NCI-H1417 treated with DMSO at 0.1 percent for 48 hours (cell line): ENCODE measurements at places on chromosomes 16 and 17.

GRCh38 chr17:61221597-61222471, 177.8 kb upstream of the TBX2 start:
- DNase-seq, result no peak

- DNase-seq, result no peak
Measured at GRCh38 chr17:16027708-16028584, 28.3 kb downstream of the TTC19 start.

DNA sequence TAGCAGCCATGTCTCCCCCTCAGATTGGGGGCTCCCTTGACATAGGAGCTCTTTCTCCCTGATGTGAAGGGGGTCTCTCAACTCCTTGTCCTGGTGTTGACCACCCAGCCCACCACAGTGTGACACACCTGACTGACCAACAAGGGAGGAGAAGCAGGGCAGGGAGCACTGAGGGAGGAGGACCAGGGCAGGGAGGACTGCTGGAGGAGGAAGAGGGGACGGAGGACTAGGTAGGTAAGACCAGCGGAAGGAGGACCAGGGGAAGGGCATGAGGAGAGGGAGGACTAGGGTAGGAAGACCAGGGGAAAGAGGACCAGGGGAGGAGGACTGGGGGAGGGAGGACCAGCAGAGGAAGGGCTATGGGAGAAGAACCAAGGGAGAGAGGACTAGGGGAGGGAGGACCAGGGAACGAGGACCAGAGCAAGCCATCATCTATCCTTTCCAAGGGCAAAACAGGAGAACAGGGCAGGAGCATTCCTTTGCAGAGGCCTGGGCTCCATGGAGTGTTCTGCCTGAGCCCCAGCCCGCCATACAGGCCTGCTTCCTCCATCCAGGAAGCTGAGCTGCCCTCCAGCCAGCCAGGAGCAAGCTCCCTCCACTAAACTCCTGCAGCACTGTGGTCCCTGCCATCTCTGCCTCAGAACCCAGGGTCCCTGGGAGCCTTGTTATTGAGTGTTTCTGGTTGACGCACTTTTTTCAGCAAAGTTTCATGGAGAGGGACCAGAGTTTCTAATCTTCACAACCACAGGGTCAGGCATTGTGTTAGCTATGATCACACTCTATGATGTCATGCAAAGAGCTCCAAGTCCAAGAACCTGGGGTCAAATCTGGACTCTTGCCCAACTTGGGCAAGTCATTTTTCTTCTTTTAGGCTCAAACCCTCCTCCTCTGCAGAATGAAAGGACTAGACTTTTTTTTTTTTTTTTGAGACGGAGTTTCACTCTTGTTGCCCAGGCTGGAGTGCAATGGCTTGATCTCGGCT, 15.4 kb upstream of the KRT17 start:
- no peak for DNase-seq

- no peak for DNase-seq
Measured at GRCh38 chr17:52738791-52739190, 580.3 kb upstream of the CA10 start.

DNA sequence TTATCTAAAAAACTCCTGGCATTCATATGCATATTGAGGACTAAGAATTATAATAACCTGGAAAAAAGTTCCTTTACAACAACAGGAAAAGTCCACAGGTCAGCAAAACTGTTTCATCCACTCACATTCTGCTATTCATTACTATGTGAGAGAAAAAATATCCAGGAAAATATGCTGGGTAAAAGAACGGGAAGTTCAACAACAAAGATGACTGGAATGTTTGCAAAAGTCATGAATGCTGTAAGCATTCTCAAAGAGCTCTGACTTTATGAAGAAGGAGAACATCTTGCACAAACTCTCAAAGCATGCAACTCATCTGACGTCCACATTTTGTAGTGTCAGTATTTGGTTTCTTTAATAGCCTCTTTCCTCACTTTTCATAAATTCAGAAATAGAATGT, 56.9 kb upstream of the ALDH3A1 start:
- DNase-seq, result no peak

GRCh38 chr17:9294661-9295210, 273.4 kb downstream of the NTN1 start:
- no peak for DNase-seq

DNA sequence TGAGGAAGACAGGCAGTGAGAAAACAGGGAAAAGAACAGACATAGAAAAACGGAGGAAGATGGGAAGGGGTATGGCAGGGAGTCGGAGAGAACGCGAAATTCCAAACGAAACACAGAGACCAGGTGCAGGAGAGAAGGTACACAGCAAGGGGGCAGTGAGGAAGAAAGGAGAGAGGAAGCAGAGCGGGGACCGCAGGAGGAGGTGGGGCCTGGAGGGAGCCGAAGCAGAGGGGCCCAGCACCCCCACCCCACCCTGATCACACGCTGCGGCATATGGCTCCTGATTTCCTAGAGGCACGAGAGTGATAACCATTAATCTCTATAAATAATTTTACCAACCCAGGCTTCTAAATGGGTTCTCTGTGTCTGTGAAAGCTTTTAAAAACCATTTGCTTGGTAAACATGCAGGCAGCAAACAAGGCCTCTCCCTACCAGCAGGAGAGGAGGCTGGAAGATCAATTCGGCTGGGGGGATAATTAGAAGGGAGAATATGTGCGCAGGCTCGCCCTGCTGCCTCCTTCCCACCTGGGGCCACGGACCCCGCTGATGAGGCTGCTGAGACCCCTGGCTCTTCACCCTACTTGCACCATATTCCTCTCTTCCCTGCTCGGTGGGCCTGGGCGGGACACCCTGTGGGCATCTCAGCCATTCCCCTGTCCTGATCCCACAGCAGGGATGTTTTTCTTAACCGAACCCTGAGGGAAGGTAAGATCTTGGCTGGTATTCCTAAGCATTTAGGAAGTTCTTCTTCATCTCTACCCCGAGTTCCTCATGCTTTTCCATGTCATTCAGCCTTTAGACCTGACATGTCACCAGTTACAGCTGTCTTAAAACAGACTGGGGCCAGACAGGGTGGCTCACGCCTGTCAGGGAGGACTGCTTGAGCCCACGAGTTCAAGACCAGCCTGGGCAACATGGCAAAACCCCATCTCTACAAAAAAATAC, 86.7 kb downstream of the TMEM132E start:
- DNase-seq, result peak; percentile 89

DNA sequence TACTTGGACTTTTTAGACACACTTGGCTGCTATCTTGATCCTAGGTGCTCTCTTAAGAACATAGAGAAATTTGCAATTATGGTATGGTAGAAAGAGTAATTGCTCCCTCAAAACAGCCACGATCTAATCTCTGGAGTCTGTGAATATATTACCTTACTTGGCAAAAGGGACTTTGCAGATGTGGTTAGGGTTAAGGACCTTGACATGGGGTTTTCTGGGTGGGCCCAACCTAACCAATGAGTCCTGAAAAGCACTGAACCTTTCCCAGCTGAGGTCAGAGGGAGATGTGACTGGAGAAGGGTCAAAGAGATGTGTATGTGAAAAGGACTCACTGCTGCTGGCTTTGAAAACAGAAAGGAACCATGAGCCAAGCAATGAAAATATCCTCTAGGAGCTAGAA, 26.7 kb upstream of the MED13 start:
- DNase-seq, result no peak

DNA sequence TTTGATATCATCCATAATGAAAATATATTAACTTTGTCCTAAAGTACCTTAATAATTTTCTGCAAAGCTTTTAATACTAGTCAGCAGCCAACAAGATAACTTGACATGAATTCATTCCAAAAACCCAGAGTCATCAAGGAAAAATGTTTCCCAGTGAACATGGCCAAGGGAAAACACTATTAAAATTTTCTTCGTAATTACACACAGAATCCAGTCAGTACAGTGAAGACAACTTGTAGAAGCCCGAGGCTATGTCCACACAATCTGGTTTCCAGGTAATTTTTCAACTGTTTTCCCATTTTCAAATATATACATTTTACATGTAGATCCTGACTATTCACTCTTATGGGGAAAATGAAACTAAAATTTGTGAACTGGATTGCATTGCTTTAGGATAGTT, 600.9 kb downstream of the CDH8 start:
- no peak for DNase-seq

DNA sequence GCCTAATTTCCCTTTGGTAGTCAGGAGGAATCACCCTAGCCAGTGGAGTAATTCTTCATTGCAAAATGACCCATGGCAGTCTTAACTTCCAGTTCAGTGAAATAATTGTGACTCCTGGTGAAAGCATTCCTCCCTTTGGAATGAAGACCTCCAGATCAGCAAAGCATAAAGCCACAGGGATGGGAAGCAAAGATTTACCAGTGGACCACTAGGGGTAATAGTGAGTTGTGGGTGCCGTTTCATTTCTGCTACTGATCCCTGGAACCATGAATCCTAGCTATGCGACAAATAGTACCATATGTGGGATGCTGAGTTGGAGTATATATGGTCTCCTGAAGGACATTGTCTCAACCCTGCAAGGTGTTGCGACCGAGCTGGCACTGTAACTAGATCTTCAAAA, 13.7 kb downstream of the DYNLL2 start:
- DNase-seq, result no peak

DNA sequence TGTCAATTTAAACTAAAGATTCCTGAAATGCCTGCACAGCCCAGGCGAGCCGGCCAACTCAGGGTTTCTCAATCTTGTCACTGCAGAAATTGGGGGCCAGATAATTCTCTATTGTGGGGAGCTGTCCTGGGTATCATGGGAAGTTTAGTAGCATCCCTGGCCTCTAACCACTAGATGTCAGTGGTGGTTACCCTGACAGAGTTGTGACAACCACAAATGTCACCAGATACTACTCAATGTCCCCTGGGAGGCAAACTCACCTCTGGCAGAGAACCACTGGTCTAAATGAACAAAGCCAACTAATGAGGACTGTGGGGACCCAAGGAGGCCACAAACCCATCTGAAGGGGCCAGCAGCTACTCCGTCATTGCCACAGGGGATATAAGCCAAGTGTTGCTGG, 90.9 kb downstream of the MYH11 start:
- no peak for DNase-seq

- DNase-seq, result no peak
Measured at GRCh38 chr16:50640391-50640790, 40.7 kb downstream of the SNX20 start.

GRCh38 chr17:47895347-47895855, 635 bp upstream of the SP2 start:
- DNase-seq, result no peak

DNA sequence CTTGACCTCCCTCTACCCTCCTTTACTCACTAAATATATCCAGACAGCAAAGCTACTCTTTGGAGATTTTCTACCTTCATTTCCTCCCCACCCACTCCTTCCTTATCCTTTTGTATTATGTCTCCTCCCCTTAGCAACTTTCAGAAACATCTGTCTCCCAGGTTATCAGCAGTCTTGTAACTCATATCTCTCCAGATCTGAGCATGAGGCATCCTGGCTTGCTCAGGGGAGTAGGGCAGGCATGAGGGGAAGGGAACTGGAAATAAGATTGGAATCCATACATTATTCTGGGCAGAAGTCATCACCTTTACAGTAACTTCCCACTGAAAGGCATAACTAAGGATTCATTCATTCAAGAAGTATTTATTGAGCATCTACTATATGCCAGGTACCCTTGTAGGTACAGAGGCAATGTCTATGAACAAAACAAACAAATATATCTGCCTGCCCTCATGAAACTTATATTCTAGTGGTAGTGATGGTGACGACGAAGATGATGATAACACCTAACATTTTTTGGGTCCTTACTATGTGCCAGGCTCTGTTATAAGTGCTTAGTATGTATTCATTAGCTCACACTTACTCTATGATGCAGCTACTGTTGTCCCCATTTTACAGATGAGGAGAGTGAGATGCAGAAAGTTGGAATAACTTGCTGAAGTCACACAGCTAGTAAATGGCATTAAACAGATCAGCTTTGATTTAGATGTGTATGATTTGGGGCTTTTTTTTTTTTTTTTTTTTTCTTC, 123.9 kb upstream of the CACNG3 start:
- DNase-seq, result no peak

- no peak for DNase-seq
Measured at GRCh38 chr17:72139212-72139611, 18.4 kb downstream of the SOX9 start.

GRCh38 chr16:84845496-84846002, 25.8 kb downstream of the CRISPLD2 start:
- DNase-seq, result no peak

DNA sequence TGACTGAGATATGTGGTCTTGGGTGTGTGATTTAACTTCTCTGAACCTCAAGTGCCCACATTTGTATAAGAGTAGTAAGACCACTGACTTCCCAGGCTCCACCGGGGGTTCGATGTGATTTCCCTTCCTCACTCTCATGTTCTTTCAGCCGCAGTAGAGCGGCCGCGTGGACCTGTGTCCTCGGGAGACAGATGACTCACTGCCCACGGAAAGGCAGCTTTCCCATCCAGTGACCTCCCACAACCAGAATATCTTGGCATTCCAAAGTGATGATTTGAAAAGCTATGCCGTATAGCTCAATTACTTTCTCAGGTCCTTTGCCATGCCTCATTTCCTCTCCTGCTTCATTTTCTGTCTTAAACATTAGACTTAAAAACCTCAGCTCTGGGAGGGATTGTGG, 73.6 kb downstream of the IL21R start:
- no peak for DNase-seq

GRCh38 chr17:58331815-58332777, 3.5 kb upstream of the TSPOAP1 start:
- DNase-seq, result no peak

DNA sequence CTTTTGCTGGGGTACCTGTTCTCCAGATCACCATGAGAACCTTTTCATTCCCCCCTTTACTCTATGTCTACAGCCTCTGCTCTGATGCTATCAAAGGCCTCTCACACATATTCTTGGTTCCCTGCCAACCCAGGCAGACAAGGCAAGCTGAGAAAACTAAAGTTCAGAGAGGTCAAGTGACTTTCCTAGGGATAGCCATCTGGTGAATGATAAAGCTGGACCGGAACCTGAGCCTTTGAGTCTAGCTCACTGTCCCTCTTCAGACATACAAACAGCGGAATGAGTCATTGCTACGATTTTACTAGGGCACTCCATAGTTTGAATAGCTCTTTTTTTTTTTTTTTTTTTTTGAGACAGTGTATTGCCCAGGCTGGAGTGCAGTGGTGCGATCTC, 73.3 kb downstream of the XYLT1 start:
- no peak for DNase-seq

GRCh38 chr16:47477679-47478078, 16.5 kb downstream of the PHKB start:
- no peak for DNase-seq

DNA sequence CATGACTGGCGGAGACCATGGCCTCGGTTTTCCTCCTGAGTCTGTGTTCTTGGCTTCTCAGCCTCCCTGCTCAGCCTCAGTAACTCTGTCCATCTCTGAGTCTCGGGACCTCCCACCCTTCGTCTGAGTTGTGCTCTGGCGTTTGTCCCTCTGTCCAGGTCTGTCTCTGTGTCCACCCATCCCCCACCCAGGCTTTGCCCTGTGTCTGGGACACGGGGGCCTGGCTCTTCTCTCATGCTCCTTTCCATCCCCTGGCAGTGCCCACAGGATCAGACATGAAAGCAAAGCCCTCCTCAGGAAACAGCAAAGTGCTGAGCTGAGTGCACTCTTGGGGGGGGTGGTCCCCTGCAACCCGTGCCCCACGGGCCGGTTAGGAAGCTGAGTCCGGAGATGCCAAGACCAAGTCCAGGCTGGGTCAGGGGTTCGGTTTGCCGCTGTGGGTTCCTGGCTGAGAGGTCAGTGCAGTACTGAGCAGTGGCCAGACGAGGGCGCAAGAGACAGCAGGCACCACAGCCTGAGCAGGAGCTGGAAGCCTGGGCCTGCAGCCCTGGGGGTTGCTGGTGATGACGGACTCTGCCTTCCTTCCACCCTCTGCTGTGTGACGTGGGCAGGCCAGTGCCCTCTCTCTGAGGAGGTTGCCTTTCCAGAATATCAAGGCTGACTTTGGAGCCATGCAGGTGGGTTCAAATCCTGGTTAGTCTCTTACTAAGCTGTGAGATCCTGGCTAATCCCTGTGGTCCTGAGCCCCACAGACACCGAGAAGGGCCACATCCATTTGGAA, 2.5 kb downstream of the P2RX1 start:
- no peak for DNase-seq
